ENCODE measurements at places on chromosomes 7 and 10. TPM values are rescaled to one million over a fixed set of nuclear protein-coding genes. Genes with fewer than 3 reads are reported as not detected.
A peak's percentile ranks its signal among the peaks of the same experiment; 100 is the strongest.

- DNase-seq = no peak
- H3K27me3 ChIP-seq = no peaks in the 10 kb centered on the region
- H3K4me1 ChIP-seq = no peaks in the 10 kb centered on the region
- no peak overlapping the region for H3K4me3 ChIP-seq
Observed at GRCh38 chr10:51063659-51064535, 10.4 kb upstream of the PRKG1 start.

GRCh38 chr10:62866451-62866850 is 50.3 kb upstream of the EGR2 start:
- H3K27me3 ChIP-seq = no peaks in the 10 kb centered on the region
- no peak for DNase-seq
- H3K36me3 ChIP-seq = no peaks in the 10 kb centered on the region
- H3K27ac ChIP-seq = no peak overlapping the region

- no peaks in the 10 kb centered on the region for H3K27me3 ChIP-seq
- H3K4me3 ChIP-seq = no peak overlapping the region
- H3K27ac ChIP-seq = no peak overlapping the region
- H3K36me3 ChIP-seq = no peaks in the 10 kb centered on the region
- no peak for DNase-seq
Observed at GRCh38 chr7:156527458-156527890, 113.1 kb upstream of the RNF32 start.

DNA sequence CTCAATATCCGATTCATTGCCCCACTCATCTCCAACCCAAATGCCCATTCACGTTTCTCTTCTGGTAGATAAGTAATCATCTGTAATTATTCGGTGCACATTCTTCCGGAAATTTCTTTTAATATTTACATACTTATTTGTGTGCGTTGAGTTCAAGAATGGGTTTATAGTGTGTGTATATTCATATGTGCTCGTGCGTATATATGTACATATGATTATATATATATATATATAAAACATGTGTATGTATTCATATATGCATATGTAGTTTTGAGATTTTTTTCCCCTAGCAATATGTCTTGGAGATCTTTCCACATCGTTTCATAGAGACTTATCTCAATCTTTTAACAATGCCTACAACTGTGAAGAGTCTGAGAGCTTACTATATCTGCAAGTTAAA is 118.2 kb downstream of the MDFIC start:
- H3K27me3 ChIP-seq = no peaks in the 10 kb centered on the region
- H3K4me3 ChIP-seq = no peak overlapping the region
- DNase-seq = no peak

DNA sequence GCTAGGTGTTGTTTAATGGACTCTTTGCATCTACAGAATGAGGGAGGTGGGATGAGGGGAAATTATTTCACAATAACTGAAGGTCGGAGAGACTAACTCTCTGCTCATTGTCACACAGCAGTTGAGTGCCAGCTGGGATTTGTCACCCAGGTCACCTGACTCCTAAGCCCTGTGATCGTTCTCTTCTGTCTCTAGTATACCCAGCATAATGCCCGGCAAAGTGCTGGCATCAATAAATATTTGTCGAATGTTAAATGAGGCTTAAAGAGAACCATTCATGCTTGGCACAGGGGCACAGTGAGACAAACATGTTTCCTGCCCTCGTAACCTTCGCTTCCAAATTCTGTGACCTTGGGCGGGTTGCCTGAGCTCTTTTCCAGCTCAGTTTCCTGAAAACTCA is 70.8 kb downstream of the TCF7L2 start:
- H3K4me3 ChIP-seq = no peak overlapping the region
- peak overlapping the region; percentile 43 for H3K27ac ChIP-seq
- no peak for DNase-seq
- H3K4me1 ChIP-seq = peaks cover 1% of the 10 kb centered on the region
- H3K27me3 ChIP-seq = no peaks in the 10 kb centered on the region

GRCh38 chr10:79930267-79930666 is 18.6 kb downstream of the SFTPD start:
- no peaks in the 10 kb centered on the region for H3K4me1 ChIP-seq
- H3K4me3 ChIP-seq = no peak overlapping the region
- no peaks in the 10 kb centered on the region for H3K27me3 ChIP-seq
- no peaks in the 10 kb centered on the region for H3K36me3 ChIP-seq
- DNase-seq = no peak
- no peak overlapping the region for H3K27ac ChIP-seq

DNA sequence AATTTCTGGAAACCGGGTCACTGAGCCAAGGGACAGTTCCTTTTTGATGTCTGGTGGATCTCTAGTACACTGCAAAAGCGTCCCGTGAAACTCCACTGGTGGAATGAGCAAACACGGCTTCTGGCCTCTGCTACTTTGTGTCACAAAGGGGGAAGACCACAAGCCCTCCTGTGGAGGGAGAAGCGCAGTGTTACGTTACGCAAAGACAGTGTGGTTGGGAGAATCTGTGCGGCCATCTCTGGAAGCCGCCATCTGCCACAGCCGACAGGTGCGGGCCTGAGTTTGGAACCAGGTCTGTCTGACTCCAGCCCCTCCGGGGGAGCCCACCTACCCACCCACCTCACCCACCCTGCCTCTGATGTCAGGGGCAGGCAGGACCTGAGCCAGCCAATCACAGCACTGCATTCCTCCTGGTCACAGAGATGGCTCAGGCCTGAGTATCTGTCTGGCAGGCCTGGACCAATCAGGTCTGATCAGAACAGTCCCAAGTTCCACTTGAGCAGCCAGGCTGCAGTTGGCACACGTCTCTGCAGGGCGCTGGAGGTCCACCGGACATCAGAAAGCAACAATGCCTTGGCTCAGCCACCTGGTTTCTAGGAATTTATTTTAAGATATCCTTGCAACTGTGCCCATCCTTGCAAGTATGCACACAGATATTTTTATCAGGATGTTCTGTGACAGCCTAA is 3.0 kb upstream of the CYP2W1 start:
- H3K4me1 ChIP-seq = no peaks in the 10 kb centered on the region
- no peak overlapping the region for H3K4me3 ChIP-seq
- no peaks in the 10 kb centered on the region for H3K36me3 ChIP-seq
- peaks cover 4% of the 10 kb centered on the region for H3K27me3 ChIP-seq
- no peak for DNase-seq
- no peak overlapping the region for H3K27ac ChIP-seq

Gene TUBB8
- total RNA-seq = not detected

Gene BHLHA15
- 1.6 TPM for total RNA-seq

Gene PLCE1
- 7.1 TPM for total RNA-seq

Gene ZSCAN25
- total RNA-seq = 6.8 TPM

Gene OPALIN
- total RNA-seq = not detected
